ENCODE measurements at places on chromosomes 2 and 18. TPM values are rescaled to one million over a fixed set of nuclear protein-coding genes. Genes with fewer than 3 reads are reported as not detected.

Gene KRTCAP3
- 5.6 TPM for total RNA-seq

Gene PKP4
- total RNA-seq = 35.8 TPM

Gene GALR1
- total RNA-seq = not detected

Gene GKN2
- total RNA-seq = not detected

Gene ANKRD62
- total RNA-seq = not detected

Gene BCL11A
- total RNA-seq = not detected

DNA sequence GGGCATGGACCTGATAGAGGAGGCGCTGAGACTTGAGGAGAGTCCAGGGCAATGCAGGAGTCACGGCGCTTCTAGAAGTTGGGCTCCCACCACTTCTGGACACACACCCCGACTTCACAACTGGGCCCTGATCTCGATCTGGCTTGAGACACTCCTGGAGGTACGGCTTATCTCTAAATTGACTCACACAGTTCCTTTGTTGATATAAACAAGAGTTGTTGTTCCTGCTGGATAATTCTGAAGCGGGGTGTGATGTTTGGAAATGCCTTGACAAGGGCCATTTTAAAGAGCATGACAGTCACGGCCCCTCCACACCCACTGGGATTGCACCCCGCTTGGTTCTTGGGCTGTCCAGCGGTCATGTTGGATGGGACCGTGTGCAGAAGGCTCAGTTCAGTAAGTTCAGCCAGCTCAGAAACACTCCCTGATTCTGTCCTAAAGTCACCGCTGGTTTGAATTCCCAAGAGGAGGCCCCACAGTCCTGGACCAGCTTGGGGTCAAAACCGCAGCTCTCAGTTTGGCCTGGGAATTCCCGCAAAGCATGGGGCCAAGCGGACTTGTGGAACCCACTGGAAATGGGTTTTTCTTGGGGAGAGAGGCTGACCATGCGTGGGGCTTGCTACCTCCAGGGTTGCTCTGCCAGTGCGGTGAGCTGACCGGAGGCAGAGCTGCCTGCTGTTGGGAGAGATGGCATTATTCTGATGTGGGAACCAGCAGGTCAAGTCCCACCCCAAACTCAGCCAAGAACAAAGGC, 9.3 kb upstream of the NEU2 start:
- H3K27ac ChIP-seq = no peak overlapping the region
- no peak for DNase-seq
- no peak overlapping the region for H3K4me3 ChIP-seq
- peaks cover 2% of the 10 kb centered on the region for H3K27me3 ChIP-seq

GRCh38 chr2:42693688-42694479, 70.1 kb downstream of the OXER1 start:
- H3K27me3 ChIP-seq = no peaks in the 10 kb centered on the region
- H3K4me3 ChIP-seq = no peak overlapping the region
- peaks cover 11% of the 10 kb centered on the region for H3K36me3 ChIP-seq
- H3K4me1 ChIP-seq = peaks cover 23% of the 10 kb centered on the region

GRCh38 chr2:233993461-233993860, 57.0 kb upstream of the SPP2 start:
- H3K27me3 ChIP-seq = no peaks in the 10 kb centered on the region
- peak; percentile 17 for DNase-seq
- H3K36me3 ChIP-seq = peaks cover 3% of the 10 kb centered on the region
- H3K4me3 ChIP-seq = no peak overlapping the region
- no peak overlapping the region for H3K27ac ChIP-seq

- H3K36me3 ChIP-seq = no peaks in the 10 kb centered on the region
- peaks cover 36% of the 10 kb centered on the region for H3K27me3 ChIP-seq
- peaks cover 18% of the 10 kb centered on the region for H3K4me1 ChIP-seq
Observed at GRCh38 chr2:74919827-74920226, 38.6 kb upstream of the POLE4 start.

- H3K27me3 ChIP-seq = no peaks in the 10 kb centered on the region
- peaks cover 29% of the 10 kb centered on the region for H3K36me3 ChIP-seq
- no peak overlapping the region for H3K4me3 ChIP-seq
- H3K27ac ChIP-seq = no peak overlapping the region
Observed at GRCh38 chr2:7052404-7052803, 135.2 kb downstream of the RNF144A start.

GRCh38 chr2:47309952-47310800, 92.8 kb upstream of the MSH2 start:
- H3K4me3 ChIP-seq = no peak overlapping the region
- H3K36me3 ChIP-seq = no peaks in the 10 kb centered on the region
- H3K27me3 ChIP-seq = peaks cover 21% of the 10 kb centered on the region
- DNase-seq = no peak
- H3K27ac ChIP-seq = no peak overlapping the region
- H3K4me1 ChIP-seq = no peaks in the 10 kb centered on the region
